ENCODE measurements at places on chromosomes 1 and 21. TPM values are rescaled to one million over a fixed set of nuclear protein-coding genes. Genes with fewer than 3 reads are reported as not detected.

DNA sequence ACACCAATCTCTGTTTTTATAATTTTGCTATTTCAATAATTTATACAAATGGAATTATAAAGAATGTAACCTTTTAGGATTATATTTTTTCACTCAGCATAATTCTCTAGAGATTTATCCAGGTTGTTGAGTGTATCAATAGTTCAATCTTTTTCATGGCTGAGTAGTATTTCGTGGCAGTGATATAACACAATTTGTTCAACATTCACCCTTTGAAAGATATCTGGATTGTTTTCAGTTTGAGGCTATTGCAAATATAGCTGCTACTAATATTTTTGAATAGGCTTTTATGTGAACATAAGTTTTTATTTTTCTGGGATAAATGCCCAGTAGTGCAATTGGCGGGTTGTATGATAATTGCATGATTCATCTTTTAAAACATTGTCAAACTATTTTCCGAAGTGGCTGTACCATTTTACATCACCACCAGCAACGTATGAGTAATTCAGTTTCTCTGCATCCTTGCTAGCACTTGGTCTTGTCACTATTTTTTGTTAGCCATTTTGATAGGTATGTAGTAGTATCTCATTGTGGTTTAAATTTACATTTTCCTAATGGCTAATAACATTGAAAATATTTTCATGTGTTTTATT lies 55.6 kb upstream of the ABCD3 start:
- no peak overlapping the region for H3K27ac ChIP-seq
- H3K36me3 ChIP-seq: no peaks in the 10 kb centered on the region
- H3K4me1 ChIP-seq: no peaks in the 10 kb centered on the region
- H3K27me3 ChIP-seq: no peaks in the 10 kb centered on the region

DNA sequence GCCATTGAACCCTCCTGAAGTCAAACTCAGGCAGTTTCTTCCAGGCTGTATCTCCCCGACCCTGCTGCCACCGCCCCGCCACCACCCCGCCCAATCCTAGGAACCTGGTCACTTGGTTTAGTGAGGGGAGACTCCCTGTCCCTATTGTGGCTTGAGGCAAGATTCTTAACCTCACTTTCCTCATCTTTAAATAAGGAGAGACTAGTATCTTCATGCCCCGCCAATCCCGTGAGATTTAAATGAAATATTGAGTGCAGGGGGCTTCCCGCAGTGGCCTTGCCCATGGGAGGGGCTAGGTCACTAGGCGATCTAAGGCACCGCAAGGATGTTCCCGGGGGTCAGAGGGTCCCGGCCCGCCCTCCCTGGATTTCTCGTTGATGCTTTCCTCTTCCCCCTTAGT lies 998 bp downstream of the KDF1 start:
- DNase-seq: no peak
- no peak overlapping the region for H3K4me3 ChIP-seq
- H3K27ac ChIP-seq: no peak overlapping the region

DNA sequence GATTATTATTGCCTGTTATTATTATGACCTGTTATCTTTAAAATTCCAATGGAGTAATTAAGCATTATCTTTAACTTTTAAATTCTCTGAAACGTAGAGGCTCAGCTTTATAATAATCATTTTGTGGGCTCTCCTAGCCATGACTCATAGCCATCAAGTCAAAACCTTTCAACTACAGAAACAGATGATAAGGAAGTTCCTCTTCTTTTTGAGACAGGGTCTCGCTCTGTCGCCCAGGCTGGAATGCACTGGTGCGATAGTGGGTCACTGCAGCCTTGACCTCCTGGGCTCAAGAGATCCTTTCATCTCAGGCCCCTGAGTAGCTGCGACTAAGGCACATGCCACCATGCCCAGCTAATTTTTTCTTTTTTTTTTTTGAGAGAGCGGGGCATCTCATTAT lies 43.5 kb downstream of the CHML start:
- H3K36me3 ChIP-seq: no peaks in the 10 kb centered on the region
- H3K4me3 ChIP-seq: no peak overlapping the region
- H3K4me1 ChIP-seq: no peaks in the 10 kb centered on the region
- H3K27ac ChIP-seq: no peak overlapping the region
- H3K27me3 ChIP-seq: no peaks in the 10 kb centered on the region

DNA sequence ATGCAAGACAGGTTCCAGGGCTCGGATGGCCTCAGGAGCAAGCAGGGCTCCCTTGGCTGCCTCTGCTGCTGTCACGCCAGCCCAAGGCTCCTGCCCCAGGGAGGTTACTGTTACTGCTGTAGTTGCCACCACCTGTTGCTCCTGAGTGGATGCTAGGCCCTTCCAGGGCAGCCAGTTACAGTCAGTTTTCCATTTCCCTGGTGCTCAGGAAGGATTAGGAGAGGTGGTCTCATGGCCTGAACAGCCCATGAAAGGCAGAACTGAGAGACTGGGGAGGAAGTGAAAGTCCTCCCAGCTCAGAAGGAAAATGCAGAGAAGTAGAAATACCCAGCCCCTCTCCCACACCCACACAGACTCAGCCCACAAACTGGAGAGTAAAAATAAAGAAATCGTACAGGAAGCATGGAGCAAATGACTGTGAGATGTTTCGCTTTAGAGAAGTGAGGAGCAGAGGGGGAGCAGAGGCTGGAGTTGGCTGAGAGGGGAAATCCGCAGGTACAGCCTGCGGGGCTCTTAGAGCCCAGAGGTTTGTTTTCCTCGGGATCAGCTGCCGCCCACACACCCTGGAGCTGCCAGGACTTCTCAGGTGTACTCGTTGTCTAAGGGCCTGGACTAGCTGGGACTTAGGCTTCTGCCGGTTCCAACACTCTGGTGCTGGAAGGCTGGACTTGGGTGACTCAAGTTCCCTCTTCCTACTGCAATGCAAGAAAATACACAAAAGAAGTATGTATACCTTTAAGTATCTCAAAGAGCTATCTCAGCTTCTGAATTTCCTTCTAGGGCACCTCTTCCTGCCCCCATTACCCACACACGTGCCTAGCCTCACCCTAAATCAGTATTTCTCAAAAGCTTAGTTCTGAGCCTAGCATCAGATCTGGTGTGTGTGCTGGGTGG lies 2.3 kb downstream of the IL6R start:
- H3K27me3 ChIP-seq: no peaks in the 10 kb centered on the region
- H3K4me1 ChIP-seq: peaks cover 55% of the 10 kb centered on the region
- H3K4me3 ChIP-seq: peak overlapping the region; percentile 98
- H3K36me3 ChIP-seq: peaks cover 30% of the 10 kb centered on the region

DNA sequence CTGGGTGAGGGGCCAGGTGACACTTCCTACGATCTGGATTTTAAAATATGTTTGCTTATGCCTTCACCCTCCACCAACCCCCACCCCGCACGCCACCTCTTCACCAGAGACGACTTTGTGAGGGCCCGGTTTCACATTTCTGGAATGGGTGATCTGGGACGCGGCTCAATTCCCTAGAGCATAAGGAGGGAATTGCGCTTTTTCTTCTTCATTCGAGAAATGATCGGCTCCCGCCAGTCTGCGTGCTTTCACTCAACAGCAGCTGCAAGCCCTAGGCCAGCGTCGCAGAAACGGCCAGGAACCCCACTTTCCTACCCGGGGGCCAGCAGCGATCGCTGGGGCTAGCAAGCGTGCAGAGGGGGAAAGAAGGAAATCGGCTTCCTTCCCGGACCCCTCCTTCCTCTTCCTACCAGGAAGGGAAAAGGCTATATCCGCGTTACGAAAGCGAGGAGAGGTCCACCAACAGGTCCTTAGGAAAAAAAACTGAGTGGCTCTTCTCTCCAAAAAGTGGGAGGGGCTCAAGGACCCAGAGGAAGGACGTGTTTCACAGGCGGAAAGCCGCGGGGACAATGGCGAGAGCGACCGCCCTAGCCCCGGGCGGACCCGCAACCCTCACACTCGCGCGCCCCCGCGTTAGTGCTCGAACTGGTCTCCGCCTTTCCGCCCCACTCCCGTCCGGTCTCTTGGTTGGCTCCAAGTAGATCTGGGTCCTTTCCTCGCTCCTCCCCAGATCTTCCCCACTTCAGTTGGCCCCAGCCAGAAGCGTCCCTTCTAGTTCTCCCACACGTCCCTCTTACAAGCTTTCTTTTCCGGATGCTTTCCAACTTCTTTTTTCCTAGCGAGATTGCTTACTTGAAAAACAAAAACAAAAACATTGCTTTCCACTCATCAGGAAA lies 1.1 kb upstream of the ADAMTS1 start:
- peak overlapping the region; percentile 94 for H3K27ac ChIP-seq
- no peaks in the 10 kb centered on the region for H3K27me3 ChIP-seq
- H3K36me3 ChIP-seq: peaks cover 14% of the 10 kb centered on the region
- peak overlapping the region; percentile 90 for H3K4me3 ChIP-seq
- DNase-seq: peak; percentile 88
- peaks cover 16% of the 10 kb centered on the region for H3K4me1 ChIP-seq

KIF14 gene
- 0.01 TPM for polyA plus RNA-seq

SLC35E2B gene
- 9.2 TPM for polyA plus RNA-seq

VANGL2 gene
- polyA plus RNA-seq: 0.32 TPM

HP1BP3 gene
- polyA plus RNA-seq: 68.2 TPM

CEP85 gene
- polyA plus RNA-seq: 18.0 TPM

Measured in psoas muscle (tissue), 8 donors.